ENCODE measurements at places on chromosomes 16 and 17.

DNA sequence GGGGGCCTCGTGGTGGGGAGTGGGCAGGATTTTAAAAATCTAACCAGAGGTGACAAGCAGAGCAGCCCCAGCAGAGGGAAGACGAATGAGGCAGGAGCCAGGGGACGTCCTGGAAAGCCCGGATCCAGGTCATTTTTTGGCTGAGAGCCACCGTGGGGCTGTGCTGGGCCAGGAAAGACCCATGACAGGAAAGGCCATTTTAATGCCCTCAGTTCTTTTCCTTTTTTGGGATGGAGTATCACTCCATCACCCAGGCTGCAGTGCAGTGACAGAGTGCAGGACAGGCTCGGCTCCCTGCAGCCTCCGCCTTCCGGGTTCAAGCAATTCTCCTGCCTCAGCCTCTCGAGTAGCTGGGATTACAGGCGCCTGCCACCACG lies 30.5 kb upstream of the JPH3 start:
- DNase-seq: no peak

DNA sequence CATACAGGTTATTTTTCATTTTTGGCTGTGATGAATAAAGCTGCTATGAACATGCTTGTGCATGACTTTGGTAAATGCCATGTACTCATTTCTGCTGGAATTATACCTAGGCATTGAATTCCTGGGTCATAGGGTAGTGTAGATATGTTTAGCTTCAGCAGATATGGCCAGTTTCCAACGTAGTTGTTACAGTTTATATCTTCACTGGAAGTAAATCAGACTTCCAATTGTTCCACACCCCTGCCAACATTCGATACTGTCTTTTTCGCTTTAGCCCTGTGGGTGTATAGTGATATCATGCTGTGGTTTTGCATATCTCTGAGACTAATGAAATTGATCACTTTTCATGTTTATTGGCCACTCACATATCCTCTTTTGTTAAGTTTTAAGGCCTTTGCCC lies 50.4 kb downstream of the ARHGAP27 start:
- DNase-seq: no peak

- no peak for DNase-seq
Observed at GRCh38 chr16:17266608-17267313, 204.0 kb downstream of the XYLT1 start.

DNA sequence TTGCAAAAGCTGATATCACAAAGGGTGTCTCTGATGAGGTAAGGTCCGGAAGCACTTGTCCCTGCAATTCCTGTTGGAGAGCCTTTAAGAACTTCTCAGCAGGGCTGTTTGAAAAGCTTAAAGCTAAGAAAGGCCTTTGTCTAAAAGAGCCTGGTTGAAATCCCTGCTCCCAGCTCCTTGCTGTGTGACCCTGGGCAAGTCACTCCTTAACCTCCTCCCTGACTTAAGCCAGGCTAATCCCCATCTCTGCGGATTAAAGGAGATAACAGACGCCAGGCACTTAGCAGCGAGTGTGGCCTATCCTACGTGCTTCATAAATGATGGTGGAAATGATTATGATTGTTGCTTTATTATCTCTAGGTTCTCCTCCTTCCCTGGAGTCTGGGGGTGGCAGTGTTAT lies 368.0 kb upstream of the RBFOX1 start:
- DNase-seq: no peak

- DNase-seq: no peak
Observed at GRCh38 chr16:25689137-25689836, 2.5 kb upstream of the HS3ST4 start.

DNA sequence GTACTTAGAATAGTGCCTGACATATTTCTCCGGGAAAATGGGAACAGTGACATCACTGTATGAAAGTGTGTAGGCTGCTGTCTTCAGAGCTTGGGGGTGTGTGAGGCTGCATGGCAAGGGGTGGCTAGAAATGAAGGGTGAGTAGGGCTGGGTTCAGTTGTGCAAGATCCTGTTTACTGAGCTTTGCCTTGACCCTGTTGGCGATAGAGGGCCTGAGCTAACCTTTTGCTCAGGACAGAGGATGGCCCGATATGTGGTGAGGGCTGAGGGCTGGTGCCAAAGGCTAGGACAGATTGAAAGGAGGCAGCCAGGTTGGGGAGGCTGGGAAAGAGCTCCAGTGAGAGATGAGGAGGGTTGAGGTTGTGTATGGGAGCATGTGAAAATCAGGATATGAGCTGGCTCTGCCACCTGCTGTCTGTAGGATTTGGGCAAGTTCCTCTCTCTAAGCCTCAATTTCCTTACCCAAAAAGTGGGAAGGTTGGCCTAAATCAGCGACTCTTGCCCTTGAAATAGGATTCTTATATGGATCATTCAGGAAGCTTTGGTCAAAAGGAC lies 6.0 kb upstream of the CCL1 start:
- no peak for DNase-seq

DNA sequence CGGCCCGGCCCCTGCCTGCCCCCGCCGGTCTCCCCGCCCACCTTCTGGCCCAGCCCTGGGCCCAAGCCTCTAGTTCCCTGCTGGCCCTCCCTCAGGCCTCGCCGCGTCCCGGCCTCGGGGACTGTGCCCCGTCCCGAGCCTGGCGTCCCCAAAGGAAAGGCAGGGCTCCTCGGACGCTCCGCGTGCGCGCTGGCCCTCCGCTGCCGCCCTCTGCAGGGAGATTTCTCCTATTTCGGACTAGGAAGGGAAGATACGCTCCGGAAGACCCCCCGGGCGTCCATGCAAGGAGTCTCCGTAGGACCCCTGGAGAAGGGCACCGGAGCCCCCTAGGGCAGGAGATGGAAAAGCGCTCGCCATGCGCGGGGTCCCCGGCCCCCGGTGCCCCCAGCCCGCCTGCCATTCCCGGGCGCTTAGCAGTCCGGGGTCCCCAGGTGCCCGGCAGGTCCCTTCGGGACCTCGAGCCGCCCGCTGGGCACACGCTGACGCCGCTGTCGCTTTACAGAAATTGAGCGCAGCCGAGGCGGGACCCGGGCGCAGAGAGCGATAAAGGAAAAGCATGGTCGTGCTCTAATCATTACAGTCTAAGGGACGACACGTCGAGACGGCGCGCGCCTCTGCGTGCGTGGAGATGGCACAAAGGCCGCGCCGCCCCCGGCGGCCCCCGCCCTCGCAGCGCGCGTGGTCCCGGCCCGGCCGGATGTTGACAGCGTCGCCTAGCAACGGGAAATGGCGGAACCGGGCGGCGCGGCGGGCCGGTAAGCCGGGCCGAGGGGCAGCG lies at the start of gene CCDC40:
TSS of gene CCDC40 (plus strand) at position 706 of the 778 bp plus-strand sequence. CDS start at position 727, 21 bp downstream.
- DNase-seq: no peak

DNA sequence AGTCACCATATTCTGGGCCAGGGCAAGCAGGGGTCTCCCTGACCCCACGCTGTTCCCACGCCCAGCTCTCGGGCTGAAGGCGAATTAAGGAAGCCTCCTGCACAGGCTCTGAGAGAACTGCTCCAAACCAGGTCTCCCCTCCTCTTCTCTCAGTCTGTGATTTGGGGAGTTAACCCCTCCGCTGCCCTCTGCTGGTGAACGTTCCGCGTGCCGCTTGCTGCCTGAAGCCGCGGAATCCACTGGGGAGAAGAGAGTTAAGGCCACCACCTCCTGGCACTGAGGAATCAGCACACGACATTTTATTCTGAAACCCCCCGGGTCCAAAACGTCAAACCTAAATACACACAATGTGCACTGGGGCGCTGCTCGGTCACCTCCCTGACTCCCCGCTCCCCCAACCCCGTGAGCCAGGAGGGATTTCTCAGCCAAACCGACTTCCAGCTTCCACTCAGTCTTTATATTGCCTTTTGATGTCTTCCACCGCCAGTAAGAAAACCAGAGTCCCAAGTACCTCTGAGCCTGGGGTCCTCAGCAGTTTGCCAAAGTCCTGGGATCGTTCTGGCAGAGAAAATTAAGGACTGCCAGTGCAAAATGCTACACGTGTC lies 54.4 kb upstream of the RCVRN start:
- no peak for DNase-seq

Measured in vagina (tissue), 2 donors.